Right lung (tissue), 10 donors: ENCODE measurements at places on chromosomes 2 and 18. TPM values are rescaled to one million over a fixed set of nuclear protein-coding genes. Genes with fewer than 3 reads are reported as not detected.

RBM44 gene
- 1.9 TPM for polyA plus RNA-seq

UGT1A10 gene
- polyA plus RNA-seq = not detected

KLHL14 gene
- 1.1 TPM for polyA plus RNA-seq

LBX2 gene
- polyA plus RNA-seq = 0.85 TPM

SLC14A1 gene
- polyA plus RNA-seq = 0.84 TPM

TANK gene
- polyA plus RNA-seq = 61.0 TPM

MALT1 gene
- polyA plus RNA-seq = 26.4 TPM

ABCG8 gene
- polyA plus RNA-seq = 0.41 TPM

REG3G gene
- polyA plus RNA-seq = not detected

HOXD13 gene
- not detected for polyA plus RNA-seq

DNA sequence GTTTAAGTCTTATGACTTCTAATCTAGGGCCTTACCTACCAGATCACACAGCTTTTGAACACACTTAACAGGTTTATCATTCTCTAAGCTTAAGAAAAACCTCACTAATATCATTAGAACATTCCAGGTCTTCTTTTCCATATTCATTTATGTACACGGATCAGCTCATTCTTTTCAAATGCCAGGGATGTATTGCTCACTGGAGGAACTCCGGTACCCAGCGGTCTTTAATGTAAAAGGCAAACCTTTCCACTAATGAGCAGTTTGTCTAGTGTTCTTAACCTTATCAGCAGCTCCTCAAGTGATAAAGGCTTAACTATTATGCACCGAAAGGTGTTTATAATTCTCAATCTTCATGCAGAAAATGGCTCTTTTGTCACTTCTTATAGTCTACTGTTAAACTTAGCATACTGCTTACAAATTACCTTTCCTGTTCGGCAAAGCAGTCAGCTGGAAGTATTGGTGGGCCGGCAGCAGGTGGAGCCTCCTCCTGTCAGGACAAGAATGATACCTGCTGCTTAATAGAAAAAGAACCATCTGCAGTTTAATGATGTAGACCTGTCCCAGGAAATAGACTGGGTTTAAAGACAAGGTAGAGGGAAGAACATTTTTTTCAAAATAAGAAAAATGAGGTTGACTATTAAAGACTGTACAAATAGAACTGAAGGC is 142.7 kb downstream of the FIGN start:
- DNase-seq = no peak

- DNase-seq = no peak
These were observed 136.4 kb downstream of the SH3RF3 start for GRCh38 chr2:109265369-109265768.

DNA sequence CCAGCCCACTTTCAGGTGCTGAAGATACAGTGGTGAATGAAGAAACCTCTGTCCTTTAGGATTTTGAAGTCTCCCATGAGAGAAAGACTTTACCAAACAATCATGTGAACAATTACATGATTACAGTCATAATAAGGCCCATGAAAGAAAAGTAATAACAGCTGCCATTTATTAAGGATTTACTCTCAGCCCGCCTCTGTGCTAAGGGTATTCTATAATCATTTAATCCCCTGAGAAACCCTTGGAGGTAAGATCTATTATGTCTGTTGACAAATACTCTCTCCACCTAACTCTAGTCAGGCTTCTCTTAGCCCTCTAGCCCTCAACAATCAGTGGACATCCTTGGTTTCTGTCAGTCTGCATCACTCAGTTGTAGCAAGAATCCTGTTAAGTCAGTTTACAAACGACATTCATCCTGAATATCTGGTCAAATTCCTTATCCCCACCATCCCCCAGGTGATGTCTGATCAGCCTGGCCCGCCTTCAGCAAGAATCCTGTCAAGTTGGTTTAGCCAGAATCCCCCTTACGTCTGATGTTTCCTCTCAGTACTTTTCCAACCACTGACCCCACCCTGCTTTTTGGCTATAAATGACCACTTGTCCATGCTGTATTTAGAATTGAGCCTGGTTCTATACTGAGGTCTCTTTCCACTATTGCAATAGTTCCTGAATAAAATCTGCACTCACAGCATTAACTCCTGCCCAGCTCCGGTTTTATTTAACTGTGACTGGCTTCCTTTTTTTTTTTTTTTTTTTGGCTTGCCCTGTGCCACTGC is 12.2 kb upstream of the SOCS6 start:
- DNase-seq = no peak

DNA sequence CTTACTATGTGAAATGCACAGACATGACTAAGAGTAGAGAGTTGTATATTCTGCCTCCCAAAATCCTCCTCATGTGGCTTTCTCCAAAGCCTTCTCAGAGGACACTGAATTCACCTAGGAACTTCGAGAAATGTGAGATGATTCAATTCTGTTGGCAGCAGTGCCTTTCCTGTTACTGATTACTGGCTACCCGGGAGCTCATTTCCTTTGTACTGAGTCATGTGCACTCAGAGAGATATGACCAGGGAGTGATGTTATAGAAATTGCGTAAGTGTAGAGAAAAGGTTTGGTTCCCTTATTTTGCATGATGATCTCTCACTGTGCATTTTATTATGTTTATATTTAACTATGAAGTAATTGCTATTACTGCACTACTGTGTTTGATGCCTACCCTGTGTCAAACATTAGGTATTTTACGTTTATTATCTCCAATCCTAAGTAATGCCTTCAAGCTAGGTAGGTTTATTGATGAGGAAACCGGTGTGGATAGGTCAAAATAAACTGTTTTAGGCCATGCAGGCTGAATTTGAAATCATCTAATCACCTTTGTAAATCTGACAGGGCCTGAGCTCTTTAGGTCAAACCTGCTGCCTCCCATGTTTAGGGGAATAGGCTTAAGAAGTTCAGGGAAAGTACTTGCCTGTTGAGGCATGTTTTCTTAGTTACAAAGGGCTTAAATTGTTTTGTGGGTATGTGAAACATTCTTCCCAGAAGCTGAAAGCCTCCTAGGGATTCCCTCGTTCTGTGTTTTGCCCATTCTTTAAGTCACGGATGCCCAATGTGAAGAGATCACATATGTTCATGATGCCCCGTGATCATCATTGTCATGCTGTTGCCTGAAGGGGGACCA is 86.8 kb downstream of the FMNL2 start:
- no peak for DNase-seq

GRCh38 chr18:10131460-10132395 is 217.9 kb downstream of the VAPA start:
- peak; percentile 44 for DNase-seq

DNA sequence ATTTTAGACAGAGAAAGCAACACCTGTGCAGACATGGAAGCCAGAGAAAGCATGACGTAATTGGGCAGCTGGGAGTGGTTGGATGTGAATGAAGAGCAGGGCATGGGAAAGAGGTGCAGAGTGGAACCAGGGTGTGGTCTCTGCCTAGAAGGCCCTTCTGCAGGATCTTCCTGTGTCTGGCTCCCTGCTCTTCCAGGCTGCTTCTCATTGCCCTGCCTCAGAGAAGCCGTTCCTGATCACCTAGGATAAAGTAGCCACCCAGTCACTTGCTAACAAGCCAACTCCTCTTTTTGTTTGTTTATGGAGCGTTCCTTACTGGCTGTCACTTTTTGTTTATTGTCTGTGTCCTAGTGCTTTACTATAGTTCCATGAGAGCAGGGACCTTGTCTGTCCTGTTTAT is 28.5 kb downstream of the GALNT1 start:
- no peak for DNase-seq

DNA sequence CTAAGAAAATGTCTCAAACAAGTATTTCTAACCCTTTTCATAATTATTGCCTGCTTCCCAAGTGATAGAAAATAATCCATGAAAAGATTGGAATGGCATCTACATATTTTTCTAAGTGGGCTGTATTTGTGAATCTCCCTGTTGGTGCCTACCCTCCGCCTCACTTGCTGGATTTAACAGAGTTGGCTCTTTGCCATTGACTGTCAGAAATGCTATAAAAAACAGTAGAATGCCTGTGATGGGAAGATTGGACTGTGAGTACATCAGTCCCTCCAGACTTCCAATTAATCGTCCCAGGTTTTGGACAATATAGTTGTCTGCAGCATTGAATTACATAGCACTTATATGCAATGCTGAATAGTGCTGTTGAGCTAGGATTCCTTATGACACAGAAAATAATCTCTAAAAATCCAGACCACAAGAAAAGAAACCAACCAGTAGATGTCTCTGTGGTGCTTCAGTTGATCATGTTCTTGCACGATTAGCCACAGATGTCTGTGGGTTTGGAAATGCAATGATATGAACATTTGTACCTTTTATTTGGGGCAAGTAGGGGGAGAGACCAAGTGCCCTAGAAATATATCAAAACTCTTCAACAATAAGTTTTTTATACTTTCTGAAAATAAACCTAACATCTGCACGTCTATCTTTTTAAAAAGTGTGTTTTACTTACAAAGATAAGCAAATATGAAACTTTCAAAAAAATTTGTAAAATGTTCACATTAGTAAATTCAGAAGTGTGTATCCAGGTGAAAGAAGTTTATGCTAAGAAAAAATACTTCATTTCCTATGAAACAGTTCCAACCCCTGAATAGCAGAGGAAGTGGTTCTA is 88.5 kb downstream of the DYNAP start:
- DNase-seq = peak; percentile 79

- no peak for DNase-seq
These were observed 2.4 kb upstream of the TMEM185B start for GRCh38 chr2:120225549-120226065.

DNA sequence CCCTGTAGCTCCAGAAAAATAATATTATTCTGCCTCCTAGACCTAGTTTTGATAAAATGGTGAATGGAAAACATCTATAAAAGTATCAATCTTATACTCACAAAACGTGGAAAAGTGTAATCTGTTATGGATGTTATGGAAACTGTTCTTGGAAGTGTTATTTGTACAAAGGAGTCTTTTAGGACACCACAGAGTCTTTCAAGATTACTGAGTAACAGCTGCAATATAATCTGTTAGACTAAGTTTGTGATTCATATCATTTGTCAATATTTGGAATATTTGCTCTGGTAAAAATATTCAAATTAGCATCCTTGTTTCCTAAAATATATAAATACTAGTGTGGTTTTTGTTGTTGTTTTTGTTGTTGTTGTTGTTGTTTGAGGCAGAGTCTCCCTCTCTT is 87.9 kb downstream of the RAD51AP2 start:
- DNase-seq = no peak

GRCh38 chr18:45222180-45222579 is 393.1 kb upstream of the SLC14A2 start:
- peak; percentile 48 for DNase-seq

DNA sequence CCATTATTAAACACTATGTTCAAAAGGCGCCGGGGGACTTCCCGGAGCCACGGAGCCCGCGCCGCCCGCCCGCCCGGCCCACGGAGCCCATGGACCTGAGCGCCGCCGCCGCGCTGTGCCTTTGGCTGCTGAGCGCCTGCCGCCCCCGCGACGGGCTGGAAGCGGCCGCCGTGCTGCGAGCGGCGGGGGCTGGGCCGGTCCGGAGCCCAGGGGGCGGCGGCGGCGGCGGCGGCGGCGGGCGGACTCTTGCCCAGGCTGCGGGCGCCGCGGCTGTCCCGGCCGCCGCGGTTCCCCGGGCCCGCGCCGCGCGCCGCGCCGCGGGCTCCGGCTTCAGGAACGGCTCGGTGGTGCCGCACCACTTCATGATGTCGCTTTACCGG is 197 bp downstream of the GDF7 start:
- no peak for DNase-seq

DNA sequence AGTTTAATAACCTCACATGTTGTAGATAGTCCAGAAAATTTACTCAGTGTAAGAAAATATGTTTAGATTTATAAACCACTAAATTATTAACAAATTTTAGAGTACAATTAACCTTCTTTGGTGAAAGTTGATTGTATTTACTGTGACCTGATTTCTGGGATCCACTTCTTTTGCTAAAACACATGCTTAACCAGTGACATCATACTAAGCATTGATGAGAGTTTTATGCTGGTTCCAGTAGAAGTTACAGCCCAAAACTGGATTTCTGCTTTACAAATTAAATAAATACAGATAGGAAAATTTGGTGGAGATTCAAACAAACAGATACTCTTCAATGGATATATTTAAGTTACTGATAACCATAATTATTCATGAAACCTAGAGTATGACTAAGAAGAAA is 40.9 kb downstream of the RBBP8 start:
- DNase-seq = no peak

GRCh38 chr2:101577173-101577572 is 102.3 kb upstream of the RFX8 start:
- DNase-seq = peak; percentile 68

GRCh38 chr2:135175177-135175576 is 123.1 kb downstream of the RAB3GAP1 start:
- no peak for DNase-seq

DNA sequence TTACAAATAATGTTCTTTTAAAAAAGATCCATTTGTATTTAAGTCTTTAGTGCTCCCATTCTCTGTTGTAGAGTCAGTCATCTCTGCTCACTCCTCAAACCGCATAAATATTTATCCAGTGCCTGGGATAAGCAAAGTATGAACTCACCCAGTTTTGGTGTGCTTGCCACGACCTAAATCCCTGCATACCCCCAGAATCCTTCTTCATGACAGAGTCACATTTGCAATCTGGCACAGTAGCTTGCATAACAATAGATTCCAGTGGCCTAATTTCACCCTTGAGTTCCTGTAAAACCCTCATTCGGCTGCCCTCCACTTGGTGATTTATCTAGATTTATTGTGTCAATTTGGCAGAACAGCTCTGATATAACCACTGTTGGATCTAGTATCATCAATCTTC is 92.9 kb downstream of the DTNA start:
- no peak for DNase-seq

DNA sequence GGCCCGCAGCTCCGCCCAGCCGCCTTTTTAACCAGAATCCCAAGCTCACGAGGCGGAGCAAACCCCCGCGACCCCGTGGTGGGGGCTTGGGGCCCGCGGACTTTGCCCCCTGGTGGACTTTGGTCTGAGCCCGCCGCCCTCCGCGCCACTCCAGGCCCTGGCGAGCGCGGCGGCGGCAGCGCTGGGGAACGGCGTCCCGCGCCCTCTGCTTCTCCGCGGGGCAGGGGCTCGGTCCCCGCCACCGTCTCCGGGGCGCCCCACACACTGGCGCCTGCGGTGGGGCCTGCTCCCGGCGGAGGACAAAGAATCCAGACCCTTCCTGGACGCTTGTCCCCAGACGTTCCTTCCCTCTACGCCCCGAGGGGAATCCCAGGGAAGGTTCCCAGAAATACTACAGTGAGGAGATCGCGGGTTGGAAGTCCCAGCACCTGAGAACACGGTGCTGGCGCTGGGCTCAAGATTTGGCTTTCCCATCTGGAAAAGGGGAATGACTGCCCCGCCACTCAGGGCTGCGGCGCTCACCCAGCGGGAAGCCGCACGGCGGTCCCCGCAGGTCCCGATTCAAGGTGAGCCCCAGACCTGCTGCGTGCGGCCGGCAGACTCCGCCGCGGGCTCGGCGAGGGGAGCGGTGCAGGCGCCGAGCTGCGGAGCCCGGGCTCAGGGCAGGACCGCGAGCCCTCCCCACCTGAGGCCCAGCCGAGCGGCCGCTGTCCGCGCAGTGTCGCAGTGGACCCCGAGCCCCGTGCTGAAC is at the start of gene HAAO:
Gene HAAO, minus strand, starts transcription at position 1 of the 751 bp plus-strand sequence. CDS start 47 bp downstream, outside the sequence.
- peak; percentile 71 for DNase-seq

- DNase-seq = no peak
These were observed 112.2 kb upstream of the TTC39C start for GRCh38 chr18:23902396-23902795.

GRCh38 chr2:152037743-152038435 is 61.0 kb downstream of the CACNB4 start:
- peak; percentile 68 for DNase-seq
